ENCODE measurements at places on chromosomes 3 and 15.

DNA sequence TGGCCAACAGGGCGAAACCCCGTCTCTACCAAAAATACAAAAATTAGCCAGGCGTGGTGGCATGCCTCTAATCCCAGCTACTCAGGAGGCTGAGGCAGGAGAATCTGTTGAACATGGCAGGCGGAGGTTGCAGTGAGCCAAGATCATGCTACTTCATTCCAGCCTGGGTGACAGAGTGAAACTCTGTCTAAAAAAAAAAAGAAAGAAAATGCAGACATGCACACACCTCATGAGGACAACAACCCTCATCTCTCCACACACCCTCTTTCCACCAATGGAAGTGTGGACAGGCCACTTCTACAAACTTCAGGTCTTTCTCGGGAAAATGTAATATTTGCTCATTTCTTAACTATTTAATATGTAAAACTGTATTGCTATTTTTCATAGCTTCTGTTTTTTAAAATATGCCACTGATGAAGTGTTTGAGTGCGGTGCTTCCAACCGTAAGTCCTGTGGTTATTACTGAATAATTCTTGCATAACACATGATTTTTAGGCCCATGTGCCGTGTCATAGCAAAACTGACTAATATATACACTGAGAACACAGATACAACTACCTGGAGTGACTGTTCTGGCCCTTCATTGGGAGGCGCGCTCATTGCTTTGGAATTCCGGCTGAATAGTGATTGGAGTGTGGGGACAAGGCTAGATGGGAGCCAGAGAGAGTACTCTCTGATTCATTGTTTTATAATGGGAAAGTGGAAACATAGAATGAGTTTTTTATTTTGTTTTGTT is 23.1 kb downstream of the LRRC31 start:
- DNase-seq, result no peak

- no peak for DNase-seq
Observed at GRCh38 chr15:61489571-61489970, 260.5 kb upstream of the RORA start.

GRCh38 chr3:157134620-157135191 is 25.2 kb downstream of the CCNL1 start:
- DNase-seq, result no peak

DNA sequence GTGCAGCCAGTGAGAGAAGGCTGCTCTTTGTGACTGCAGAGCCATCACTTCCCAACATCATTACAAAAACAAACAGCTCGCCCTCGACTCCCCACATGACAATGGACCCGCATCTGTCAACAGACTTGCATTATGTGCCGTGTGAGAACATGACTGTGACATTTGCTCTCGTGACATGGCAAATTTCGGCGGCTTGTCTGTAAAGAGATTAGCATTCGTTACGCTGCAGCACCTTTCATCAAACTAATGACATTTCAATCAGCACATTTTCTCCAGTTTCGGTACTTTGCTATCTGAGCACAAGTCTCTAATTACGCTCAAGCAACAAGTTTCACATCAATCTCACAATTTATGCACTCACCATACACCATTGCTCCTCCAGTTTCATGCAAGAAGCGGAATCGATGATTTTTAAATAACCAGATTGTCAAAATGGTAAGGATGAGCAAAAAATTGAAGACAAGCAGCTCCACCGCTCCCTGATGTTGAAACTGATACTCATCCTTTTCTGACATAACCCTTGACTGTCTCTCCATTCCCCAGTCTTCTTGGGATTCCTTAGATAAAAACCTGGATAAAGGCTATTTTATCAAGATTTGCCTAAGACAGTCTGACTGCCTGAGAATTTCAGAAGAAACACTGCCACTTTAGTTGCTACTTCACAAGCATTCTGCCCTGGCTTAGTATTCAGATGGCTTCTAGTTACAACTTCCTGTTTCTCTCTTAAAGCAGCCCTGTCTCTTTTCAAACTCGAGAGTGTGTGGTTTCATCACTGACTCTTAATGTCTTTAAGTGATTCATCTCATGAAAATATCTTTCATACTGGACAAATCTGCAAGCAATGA is at the start of gene SLC9A9:
Gene SLC9A9, minus strand, starts transcription at position 682 of the 845 bp plus-strand sequence. Its CDS starts 146 bp downstream, at position 536.
- DNase-seq, result no peak

DNA sequence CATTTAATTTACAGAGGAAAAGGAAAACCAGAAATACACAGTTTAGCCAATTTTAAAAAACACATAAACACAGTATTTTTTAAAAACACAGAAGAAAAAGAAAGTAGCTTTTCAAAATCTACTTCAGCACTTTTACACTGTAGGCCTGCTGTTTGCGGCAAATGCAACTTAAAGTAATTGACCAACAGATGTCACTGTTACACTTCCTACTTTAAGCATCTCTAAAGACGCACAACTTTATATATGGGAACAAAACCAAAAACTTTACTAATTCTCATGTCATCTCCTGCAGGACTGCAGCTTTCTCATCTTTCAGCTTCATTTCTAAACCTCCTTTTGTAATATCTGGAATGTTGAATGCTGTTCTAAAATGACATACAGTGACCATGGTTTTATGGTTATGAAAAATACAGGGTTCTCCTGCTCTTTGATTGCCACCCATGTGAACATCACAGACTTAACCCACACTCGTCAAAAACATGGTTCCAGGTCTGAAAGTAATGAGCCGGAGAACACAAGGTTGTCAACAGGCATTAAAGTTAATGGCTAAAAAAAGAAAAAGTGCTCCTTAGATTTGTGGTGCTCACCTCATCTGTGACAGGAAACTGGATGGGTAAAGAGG is 107.9 kb downstream of the FMN1 start:
- DNase-seq, result no peak

DNA sequence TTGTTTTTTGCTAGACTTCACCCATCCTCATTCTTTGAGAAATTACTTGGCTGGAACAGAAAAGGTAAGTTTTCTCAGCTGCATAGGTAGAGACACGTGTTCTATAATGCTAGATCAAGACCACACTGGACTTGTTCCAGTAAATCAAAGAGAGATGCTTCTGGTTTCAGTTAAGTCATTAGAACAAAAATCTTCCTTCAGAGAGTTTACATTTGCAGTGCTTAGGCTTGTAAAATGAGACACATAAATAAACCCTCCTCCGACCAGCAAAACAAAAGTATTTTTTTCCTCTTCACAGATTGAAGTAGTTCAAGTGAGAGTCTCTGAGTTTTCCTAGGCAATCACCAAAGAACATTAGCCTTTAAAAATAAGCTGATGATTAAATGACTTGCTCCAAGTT is 87.3 kb upstream of the PROK2 start:
- no peak for DNase-seq

DNA sequence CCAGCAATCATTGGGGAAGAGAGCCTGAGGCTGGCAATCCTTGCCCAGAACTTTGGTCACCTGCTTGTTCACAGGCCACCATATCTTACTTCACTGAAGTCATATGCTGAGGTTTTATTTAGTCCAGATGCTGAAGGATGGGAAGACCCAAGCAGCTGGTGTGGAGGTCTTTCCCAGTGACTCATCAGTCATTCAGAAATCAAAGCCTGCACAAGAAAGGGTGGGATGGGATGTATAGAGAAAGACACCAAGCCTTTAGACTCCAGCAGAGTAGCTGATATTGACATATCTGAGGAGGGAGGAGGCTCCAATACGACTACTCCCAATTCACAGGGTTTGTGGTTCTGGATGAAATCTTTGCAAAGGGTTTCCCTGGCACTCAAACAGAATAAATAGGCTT is 13.0 kb upstream of the PHLDB2 start:
- no peak for DNase-seq

- no peak for DNase-seq
Observed at GRCh38 chr15:23860290-23861245, 173.5 kb upstream of the NDN start.

DNA sequence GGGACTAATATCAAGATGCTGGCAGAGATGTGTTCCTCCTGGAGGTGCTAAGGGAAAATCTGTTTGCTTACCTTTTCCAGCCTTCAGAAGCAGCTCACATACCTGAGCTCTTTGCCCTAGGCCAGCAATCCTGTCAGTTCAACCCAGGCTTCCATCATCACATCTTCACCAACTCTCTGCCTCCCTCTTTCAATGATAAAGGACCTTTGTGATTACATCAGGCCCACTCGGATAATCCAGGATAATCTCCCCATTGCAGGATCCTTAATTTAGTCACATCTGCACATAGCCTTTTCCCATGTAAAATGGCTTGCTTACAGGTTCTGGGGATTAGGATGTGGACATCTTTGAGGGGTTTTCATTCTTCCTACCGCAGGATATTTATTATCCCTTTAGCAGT is 58.3 kb downstream of the NSUN3 start:
- no peak for DNase-seq

DNA sequence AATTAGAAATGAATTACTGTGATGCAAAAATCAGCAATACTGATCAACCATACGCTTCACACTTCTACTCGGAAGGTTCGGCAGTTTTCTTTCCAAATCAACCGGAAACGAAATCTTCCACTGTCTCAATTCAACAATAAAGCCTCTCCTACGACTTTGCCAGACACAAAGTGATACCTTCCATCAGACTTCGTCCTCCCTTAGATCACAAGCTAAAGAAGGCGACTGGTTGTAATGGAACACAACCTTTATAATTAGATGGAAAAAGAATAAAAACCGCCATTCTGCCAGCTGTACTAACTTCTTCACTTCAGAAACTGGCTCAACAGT is 618 bp downstream of the PARL start:
- no peak for DNase-seq

GRCh38 chr3:43894176-43895049 is 203.7 kb downstream of the ABHD5 start:
- peak; percentile 55 for DNase-seq

GRCh38 chr3:86948822-86949221 is 42.1 kb downstream of the VGLL3 start:
- no peak for DNase-seq

GRCh38 chr3:158531334-158531733 is 39.7 kb upstream of the MLF1 start:
- DNase-seq, result no peak

DNA sequence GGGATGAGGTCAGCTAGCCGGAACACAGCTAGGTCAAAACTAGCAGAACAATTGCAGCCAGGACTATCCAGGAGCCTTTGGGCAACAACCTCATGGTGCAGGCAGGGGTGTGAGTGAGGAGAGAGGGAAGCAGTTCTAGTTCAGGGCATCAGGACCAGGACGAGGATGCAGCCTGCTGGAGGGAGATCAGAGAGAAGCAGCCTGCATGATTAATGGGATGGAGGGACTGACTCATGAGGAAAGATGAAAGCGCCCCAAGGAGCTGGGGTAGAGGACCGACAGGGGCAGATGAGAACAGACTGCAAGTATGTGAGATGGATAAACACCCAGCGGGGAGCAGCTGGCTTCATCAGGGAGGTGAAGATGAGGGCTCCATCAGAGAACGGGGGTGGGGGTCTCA is 37.9 kb upstream of the LRTM1 start:
- no peak for DNase-seq

DNA sequence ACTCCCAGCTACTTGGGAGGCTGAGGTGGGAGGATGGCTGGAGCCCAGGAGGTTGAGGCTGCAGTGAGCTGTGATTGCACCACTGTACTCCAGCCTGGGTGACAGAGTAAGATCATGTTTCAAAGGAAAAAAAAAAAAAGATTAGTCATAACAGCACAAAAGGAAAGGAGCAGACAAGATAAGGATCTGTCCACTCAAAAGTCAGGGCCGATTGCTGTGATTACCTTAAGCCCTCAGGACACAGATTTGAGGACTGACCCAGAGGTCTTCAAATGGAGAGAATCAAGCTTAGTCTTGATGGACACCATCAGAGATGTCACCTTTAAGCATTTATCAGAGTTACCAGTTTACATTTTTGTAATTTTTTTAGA is 23.9 kb upstream of the HEG1 start:
- no peak for DNase-seq

Data from T-helper 2 cell (primary cell).